ENCODE measurements at places on chromosomes 16 and 17.

DNA sequence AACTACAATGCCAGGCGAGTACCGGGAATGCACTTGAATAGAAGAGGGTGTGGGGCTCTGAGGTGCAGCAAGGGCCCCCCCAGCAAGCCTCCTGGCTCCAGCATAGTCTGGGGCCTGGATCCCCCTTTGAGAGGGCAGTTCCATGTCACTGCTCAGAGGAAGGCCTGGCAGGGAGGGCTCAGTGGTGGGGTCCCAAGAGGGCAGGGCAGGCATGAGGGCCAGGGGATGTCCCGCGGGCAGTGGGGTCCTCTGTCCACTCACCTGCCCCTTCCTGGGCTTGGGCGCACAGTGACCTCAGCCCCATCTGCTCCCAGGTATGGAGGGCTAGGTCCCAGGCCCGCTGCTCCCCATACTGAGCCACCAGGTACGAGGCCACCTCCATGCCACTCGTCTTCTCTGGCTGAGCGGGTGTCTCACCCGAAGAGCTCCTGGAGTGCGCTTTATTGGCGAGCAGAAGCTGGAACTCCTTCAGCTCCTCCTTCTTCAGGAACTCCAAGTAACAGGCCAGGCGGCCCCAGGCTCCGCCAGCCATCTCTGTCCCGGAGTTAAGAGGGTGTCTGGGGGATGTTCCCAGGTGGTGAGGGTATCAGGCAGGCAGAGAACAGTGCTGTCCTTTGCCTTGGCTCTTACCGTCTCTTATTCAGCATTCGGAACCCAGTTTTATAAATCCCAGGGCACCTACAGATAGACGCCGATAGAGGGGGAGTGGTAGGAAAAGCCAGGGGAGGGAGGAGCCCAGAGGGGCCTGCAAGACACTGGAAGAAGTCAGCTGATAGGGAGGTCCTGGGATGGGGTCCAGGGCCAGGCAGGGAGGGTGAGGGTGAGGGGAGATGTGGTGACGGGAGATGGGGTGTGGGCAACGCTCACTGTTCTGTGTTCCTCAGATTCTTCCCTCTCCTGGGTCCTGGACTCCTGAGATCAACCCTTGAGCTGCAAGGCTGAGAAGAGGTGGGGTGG is 605 bp downstream of the NLRP1 start:
- no peak for DNase-seq

DNA sequence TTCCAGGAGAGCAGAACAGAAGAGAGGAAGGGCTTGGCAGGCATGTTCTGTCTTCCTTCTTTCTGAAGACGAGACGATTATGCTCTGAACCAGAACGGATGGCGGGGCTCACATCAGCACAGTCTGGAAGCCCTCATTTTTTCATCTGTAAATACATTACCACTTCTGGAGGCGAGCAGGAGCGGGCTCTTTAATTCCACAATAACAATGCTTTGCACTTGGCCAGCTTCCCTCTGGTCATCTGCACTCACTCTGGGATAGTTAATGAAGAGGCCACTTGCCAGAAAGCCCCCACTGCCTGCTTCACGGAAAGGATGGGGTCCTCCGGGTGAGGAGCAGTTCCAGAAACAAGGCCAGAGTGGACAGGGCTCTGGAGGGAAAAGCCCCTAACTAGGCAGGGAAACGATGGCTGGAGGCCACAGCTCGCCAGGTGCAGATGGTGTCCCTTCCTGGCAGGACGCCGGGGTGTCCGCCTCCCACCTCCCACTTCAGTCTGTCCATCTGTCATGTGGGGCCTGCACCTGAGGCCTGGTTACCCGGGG is 13.1 kb upstream of the BCAR1 start:
- no peak for DNase-seq

DNA sequence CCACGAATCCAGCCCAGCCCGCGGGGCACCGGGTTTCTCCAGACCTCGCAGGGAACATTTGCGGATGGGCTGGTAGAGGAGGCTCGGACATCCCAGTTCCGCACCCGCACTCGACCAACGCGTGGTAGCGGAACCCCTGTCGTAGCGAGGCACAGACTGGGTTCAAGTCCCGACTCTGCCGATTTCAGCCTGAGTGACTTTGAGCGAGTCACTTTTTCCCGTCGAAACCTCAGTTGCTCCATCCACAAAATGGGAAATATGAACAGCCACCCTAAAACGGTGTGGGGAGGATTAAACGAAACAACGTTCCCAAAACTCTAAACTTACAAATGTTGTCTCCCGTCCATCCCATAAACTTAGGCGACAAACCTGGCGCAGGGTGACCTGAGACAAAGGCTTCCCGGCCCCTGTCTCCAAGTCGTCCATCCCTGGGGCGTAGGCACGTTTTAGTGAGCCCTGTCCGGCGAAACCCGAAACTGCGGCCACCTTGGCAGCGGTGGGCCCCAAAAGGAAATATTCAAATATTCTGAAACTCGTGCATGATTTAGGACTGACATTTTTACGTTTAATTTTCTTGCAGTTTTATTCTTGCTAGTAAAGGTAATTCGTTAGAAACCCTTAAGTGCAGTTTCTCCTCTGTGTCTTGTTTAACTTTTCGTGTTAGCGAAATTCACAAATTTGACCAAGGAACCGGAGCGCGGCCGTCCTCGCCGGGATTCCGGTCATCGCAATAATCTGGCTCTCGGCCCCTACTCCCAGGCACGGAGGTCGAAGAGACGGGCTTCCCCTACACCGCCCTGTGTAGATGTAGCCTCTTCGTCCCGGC is 1.9 kb upstream of the MLLT6 start:
- no peak for DNase-seq

- DNase-seq, result no peak
Observed at GRCh38 chr16:57314161-57314785, 29.8 kb upstream of the PLLP start.

DNA sequence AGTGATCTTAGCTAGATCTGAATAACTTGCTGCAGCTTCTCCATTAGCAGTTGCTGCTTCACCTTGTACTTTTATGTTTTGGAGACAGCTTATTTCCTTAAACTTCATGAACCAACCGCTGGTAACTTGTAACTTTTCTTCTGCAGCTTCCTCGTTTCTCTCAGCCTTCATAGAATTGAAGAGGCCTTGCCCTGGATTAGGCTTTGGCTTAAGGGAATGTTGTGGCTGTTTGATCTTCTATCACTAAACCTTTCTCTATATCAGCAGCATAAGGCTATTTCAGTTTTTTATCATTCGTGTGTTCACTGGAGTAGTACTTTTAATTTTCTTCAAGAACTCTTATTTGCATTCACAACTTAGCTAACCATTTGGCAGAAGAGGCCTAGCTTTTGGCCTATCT is 21.5 kb upstream of the TMEM92 start:
- no peak for DNase-seq

GRCh38 chr16:72467157-72467759 is 295.3 kb upstream of the PMFBP1 start:
- no peak for DNase-seq

DNA sequence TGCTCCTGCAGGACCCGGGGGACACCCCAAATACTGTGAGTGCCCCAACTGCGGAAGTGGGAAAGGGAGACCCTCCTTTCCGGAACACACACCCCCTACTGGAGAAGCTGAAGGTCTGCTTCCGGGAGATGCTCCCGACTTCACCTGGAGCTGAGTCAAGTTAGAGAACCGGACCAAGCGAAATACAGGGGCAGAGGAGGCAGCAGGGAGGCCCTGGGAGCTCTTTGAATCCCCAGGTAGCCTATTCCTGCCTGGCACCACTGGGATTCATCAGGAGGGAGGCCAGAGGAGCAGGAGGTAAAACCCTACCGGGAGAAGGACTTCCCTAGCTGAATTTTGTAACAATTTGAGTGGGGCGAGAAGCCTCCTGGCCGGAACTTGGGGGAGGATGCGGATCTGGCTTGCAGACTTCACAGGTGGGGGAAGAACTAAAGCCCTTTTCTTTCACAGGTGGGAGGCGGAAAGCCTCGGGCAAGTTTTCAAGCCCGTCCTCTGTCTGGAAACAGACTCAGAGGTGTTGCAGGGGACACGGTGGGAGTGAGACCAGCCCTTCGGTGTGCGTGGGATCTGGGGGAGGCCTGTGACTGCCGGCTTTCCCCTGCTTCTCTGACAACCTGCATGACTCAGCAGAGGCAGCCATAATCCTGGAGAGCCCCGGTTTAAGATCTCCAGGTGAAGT is 22.4 kb upstream of the TEKT1 start:
- DNase-seq, result no peak

- DNase-seq, result no peak
Observed at GRCh38 chr16:49468611-49469310, 95.2 kb downstream of the C16orf78 start.

GRCh38 chr17:67523101-67523500 is 146.0 kb downstream of the PITPNC1 start:
- DNase-seq, result no peak

DNA sequence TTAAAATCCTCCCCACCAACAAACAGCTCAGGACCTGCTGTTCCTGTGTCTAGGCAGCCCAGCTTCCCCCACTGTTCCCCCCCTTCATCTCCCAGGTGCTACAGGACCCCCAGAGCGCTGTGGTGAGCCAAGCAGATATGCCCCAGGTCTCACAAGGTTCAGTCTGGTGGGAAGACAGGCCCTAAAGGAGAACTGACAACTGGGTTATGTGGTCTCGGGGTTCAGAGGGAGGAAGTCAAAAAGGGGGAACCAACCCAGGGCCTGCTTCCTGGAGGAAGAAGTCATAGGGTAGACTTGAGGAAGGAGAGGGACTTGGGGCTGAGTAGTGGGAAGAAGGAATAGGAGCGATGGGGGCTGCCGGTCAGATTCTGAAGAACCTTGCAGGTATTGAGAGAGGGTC is 2.6 kb downstream of the RIPOR1 start:
- DNase-seq, result no peak

DNA sequence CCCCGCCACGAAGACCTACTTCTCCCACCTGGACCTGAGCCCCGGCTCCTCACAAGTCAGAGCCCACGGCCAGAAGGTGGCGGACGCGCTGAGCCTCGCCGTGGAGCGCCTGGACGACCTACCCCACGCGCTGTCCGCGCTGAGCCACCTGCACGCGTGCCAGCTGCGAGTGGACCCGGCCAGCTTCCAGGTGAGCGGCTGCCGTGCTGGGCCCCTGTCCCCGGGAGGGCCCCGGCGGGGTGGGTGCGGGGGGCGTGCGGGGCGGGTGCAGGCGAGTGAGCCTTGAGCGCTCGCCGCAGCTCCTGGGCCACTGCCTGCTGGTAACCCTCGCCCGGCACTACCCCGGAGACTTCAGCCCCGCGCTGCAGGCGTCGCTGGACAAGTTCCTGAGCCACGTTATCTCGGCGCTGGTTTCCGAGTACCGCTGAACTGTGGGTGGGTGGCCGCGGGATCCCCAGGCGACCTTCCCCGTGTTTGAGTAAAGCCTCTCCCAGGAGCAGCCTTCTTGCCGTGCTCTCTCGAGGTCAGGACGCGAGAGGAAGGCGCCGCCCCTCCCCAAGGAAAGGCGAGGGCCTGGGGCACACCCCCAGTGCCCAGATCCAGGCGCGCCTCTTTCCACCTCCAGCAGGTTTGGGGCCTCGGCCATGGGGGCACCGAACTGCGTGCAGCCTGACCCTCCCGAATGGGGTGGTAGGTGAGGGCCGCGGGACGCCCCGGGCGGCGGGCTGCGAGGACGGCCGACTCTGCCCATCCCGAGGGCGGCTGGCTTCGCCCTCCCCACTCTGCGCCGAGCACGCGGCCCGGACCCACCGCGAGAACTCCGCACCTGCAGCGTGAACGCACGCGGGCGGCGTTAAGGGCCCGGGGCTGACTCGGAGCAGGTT is 664 bp downstream of the HBQ1 start:
- peak; percentile 61 for DNase-seq

DNA sequence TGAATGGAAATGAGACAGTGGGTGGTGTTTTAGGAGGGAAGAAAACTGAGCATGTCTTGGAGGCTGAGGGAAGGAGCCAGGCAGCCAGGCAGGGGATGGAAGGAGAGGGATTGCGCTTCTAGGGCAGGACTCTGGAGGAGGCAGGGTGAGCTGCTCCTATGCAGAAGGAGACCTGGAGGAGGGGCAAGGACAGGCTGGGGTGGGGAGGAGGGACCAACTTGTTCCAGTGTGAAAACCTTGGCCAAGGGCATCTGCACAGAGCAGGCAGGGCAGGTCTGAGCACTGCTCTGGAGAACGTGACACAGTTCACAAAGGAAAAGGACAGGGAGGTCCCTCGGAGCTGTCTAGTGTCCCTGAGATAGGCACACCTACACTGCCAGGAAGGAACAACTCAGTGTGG is 5.5 kb downstream of the GALK1 start:
- DNase-seq, result no peak

DNA sequence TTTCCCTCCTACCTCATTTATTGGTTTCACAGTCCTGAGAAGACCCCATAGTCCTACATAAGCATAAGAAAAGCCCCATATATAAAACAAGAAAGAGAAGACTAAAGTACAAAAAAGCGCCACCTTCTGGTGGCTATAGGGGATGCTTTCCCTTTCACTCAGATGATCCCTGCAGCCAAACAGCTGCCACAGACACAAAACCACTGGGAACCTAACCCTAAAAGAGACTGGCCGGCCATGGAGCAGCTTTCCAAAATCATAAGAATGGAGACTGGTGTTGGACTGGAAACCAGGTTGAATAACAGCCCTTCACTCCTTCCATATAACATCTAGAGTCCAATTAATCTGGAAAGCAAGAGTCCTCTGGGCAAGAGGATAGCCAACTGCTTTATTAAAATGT is 11.4 kb downstream of the DYNC1LI2 start:
- no peak for DNase-seq

DNA sequence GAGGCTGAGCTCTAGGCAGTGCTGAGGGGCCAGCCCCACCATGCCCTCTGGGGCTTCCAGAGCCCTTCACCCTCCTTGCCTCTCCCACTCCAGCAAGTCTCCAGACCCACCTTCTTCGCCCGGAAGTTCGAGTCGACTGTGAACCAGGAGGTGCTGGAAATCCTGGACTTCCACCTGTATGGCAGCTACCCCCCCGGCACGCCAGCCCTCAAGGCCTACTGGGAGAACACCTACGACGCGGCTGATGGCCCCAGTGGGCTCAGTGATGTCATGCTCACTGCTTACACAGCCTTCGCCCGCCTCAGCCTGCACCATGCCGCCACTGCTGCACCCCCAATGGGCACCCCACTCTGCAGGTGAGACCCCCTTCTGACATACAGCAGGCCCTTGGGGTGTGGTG is 10.5 kb downstream of the XYLT2 start:
- DNase-seq, result no peak

GRCh38 chr17:38342886-38343607 is 709 bp downstream of the GPR179 start:
- no peak for DNase-seq

- DNase-seq, result no peak
Observed at GRCh38 chr16:24452724-24453123, 86.6 kb upstream of the RBBP6 start.

DNA sequence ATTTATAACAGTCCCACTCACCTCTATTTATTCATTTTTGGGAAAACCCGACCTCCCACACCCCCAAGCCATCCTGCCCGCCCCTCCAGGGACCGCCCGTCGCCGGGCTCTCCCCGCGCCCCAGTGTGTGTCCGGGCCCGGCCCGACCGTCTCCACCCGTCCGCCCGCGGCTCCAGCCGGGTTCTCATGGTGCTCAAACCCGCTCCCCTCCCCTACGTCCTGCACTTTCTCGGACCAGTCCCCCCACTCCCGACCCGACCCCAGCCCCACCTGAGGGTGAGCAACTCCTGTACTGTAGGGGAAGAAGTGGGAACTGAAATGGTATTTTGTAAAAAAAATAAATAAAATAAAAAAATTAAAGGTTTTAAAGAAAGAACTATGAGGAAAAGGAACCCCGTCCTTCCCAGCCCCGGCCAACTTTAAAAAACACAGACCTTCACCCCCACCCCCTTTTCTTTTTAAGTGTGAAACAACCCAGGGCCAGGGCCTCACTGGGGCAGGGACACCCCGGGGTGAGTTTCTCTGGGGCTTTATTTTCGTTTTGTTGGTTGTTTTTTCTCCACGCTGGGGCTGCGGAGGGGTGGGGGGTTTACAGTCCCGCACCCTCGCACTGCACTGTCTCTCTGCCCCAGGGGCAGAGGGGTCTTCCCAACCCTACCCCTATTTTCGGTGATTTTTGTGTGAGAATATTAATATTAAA is 638 bp upstream of the TMEM88 start:
- no peak for DNase-seq

Measured in T-helper 1 cell (primary cell).